ENCODE measurements at places on chromosomes 12 and 14. TPM values are rescaled to one million over a fixed set of nuclear protein-coding genes. Genes with fewer than 3 reads are reported as not detected.

GRCh38 chr12:83092606-83093005 lies 405.9 kb downstream of the TMTC2 start:
- H3K27me3 ChIP-seq = no peaks in the 10 kb centered on the region
- no peaks in the 10 kb centered on the region for H3K4me1 ChIP-seq
- no peak overlapping the region for H3K4me3 ChIP-seq
- H3K36me3 ChIP-seq = no peaks in the 10 kb centered on the region
- DNase-seq = no peak
- no peak overlapping the region for H3K27ac ChIP-seq

GRCh38 chr14:77612011-77612620 lies 4.3 kb downstream of the SPTLC2 start:
- no peak for DNase-seq
- H3K27ac ChIP-seq = no peak overlapping the region
- H3K27me3 ChIP-seq = no peaks in the 10 kb centered on the region
- peaks cover 16% of the 10 kb centered on the region for H3K4me1 ChIP-seq

The SDSL gene
- 2.2 TPM for total RNA-seq

- no peaks in the 10 kb centered on the region for H3K4me1 ChIP-seq
- peak overlapping the region; percentile 56 for H3K4me3 ChIP-seq
- no peak for DNase-seq
- no peaks in the 10 kb centered on the region for H3K27me3 ChIP-seq
Measured at GRCh38 chr14:22837114-22837749, 847 bp downstream of the MMP14 start.

GRCh38 chr12:114821570-114821969 lies 137.6 kb upstream of the TBX3 start:
- H3K4me1 ChIP-seq = no peaks in the 10 kb centered on the region
- no peak for DNase-seq
- H3K27me3 ChIP-seq = no peaks in the 10 kb centered on the region
- H3K27ac ChIP-seq = no peak overlapping the region
- no peaks in the 10 kb centered on the region for H3K36me3 ChIP-seq

GRCh38 chr14:95948558-95948981 lies 71.9 kb downstream of the TUNAR start:
- no peaks in the 10 kb centered on the region for H3K4me1 ChIP-seq
- no peak overlapping the region for H3K27ac ChIP-seq
- H3K27me3 ChIP-seq = no peaks in the 10 kb centered on the region
- no peak for DNase-seq
- no peaks in the 10 kb centered on the region for H3K36me3 ChIP-seq

The PIK3C2G gene
- total RNA-seq = not detected

DNA sequence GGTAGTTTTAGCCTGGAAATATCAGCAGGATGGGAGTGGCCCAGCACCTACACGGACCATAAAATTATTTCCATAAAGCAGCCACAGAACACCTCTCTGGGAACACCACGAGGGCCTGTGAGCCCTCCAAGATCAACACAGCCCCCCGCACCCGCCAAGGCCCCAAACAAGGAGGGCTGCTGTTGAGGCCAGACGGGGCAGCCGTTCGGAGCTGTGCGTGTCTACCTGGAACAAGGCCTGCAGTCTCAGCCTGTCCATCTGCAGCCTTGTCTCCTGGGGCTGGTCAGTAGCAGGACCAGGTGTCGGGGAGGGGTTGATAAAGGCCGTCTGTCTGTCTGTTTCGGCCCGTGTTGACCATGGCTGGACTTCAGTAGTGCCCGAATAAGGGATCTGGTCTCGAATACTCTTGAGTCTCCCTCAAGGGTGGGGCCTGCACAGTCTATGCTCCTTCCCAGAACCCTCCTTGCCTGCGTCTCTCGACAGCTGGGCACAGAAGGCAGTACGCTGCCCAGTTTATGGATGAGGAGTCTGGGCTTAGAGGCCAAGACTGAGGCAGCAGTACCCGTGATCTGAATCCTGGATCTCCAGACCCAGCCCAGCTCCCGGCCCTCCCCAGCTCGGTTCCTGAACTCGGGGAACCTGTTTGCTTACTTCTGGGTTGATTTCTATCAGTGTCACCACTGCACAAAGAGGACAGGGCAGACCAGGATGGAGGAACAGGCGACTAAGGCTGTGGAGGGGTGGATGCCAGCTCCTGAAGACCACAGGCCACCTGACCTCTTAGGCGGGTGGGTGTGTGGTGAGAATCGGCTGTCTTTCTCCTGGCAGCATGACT lies 23.1 kb upstream of the DLK1 start:
- DNase-seq = no peak
- H3K4me3 ChIP-seq = no peak overlapping the region
- H3K27me3 ChIP-seq = no peaks in the 10 kb centered on the region
- H3K27ac ChIP-seq = no peak overlapping the region
- H3K36me3 ChIP-seq = no peaks in the 10 kb centered on the region

- H3K36me3 ChIP-seq = no peaks in the 10 kb centered on the region
- no peak overlapping the region for H3K27ac ChIP-seq
- H3K4me1 ChIP-seq = no peaks in the 10 kb centered on the region
Measured at GRCh38 chr14:27061299-27061698, 463.5 kb upstream of the NOVA1 start.

The PLEKHD1 gene
- 0.74 TPM for total RNA-seq

The TSPAN8 gene
- total RNA-seq = not detected

DNA sequence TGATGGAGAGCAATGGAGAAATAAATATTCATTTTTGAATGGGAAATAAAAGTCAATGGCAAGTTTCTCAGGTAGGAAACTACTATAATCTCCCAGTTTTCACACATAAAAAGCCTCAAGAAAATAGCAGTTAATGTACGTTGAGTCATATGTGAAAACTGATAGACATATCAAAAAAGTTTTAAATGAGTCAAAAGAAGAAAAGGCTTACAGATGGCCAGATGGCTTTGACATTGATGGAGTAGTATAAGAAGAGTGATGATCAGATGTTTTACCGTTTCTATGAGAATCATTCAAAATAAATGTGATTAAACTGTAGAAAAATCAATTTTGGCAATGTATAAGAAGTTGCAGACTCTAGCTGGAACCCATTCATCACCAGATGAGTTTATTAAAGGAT lies 97.8 kb downstream of the LLPH start:
- no peak for DNase-seq
- no peaks in the 10 kb centered on the region for H3K27me3 ChIP-seq
- H3K27ac ChIP-seq = no peak overlapping the region
- H3K36me3 ChIP-seq = no peaks in the 10 kb centered on the region

The CCDC197 gene
- total RNA-seq = 0.38 TPM

DNA sequence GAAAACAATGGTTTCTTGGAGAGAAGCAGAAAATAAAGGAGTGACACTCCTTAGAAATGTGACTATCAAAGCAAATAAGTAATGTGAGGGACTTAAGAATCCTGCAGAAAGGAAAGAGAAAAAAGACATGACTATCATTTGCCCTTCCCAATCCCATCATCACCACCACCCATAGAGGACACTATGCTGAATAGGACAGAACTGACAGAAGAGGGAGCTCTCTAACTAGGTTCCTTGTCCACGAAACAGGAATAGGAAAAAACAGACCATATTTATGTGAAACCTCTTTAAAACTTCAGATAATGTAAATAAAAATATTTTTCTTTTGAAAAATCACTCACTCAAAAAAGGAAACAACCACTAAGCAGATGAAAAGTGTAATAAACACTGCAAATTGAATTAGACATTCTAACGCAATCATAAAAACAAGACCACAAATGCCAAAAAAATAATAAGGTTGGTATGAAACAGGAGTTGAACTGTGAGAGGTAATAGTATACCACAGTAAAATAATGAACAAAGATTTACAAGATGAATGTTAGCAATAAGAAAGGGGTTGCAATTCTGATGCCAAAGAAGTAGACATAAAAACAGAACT lies 24.1 kb downstream of the KLRD1 start:
- no peaks in the 10 kb centered on the region for H3K36me3 ChIP-seq
- no peak overlapping the region for H3K27ac ChIP-seq
- DNase-seq = peak; percentile 9
- no peaks in the 10 kb centered on the region for H3K4me1 ChIP-seq

- H3K27ac ChIP-seq = no peak overlapping the region
- H3K4me3 ChIP-seq = no peak overlapping the region
- no peaks in the 10 kb centered on the region for H3K27me3 ChIP-seq
- H3K4me1 ChIP-seq = no peaks in the 10 kb centered on the region
Measured at GRCh38 chr12:108784270-108784669, 53.0 kb upstream of the CORO1C start.

DNA sequence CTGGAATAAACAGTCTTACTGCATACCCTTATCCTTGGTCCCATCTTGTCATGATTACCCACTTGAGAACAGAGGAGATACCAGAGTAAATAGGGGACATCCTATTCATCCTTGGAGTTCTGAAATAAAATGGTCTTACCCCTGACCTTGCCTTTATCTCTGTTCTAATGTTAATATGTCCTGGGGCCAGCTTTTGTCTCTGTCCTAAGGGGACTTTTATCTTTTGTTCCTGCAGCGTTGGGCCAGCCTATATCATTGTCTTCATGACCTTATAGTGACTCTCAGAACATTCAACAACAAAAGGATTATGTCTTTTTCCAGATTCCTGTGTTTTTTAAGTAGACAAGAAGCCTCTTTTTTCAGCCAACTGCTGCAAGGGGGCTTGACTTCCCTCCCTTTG lies 1057.5 kb downstream of the LRFN5 start:
- no peaks in the 10 kb centered on the region for H3K36me3 ChIP-seq
- DNase-seq = no peak
- H3K27ac ChIP-seq = no peak overlapping the region
- H3K27me3 ChIP-seq = no peaks in the 10 kb centered on the region

The BCAT1 gene
- 0.70 TPM for total RNA-seq

DNA sequence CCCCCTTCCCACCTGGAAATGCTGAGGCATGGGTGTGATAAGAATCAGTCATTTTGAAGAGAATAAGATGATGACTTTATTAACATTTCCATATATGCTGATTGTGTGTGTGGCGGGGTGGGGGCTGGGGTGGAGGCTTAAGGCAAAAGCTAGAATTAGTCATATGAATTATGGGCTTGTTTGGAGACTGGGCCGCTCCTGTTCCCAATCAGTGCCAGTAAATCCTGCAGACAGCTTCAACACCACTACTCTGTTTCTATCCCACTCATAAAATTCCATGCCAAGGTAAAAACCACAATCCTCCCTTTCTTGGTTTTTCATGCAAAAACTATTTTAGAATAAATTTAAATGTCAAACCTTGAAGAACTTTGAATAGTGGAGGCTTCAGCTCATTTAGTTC lies 29.9 kb upstream of the SLC38A2 start:
- H3K36me3 ChIP-seq = no peaks in the 10 kb centered on the region
- H3K4me1 ChIP-seq = no peaks in the 10 kb centered on the region
- no peak overlapping the region for H3K4me3 ChIP-seq
- DNase-seq = no peak

DNA sequence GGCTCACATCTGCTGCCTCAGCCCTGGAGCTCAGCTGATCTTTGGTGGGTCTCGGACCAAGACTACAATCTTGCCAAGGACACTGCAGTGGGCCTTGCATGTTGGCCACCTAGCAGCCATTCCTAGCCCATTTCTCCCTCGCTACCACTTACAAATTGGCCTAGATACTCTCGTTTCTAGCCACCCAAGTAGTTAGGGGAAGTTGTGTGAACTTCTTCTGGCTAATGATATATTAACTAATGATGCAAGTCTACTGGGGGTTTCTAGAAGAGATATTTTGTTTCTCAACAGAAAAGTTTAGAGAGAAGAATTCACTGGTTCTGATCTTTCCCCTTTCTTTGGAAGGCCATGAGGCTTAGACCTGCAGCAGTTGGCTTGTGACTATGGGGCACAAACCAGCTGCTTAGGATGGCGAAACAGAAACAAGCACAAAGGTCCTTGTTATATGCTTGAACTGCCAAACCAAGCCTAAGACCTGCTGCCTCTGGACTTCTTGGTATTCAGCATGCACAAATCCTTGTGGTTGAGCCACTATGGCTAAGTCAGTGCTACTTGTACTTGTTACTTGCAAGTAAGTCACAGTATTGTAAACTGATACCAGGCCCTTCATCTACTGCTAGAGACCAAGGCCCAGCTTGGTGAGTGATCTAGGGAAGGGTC lies 30.5 kb upstream of the GPATCH2L start:
- H3K4me3 ChIP-seq = no peak overlapping the region
- H3K27me3 ChIP-seq = no peaks in the 10 kb centered on the region
- DNase-seq = no peak

The ARID4A gene
- 77.6 TPM for total RNA-seq

DNA sequence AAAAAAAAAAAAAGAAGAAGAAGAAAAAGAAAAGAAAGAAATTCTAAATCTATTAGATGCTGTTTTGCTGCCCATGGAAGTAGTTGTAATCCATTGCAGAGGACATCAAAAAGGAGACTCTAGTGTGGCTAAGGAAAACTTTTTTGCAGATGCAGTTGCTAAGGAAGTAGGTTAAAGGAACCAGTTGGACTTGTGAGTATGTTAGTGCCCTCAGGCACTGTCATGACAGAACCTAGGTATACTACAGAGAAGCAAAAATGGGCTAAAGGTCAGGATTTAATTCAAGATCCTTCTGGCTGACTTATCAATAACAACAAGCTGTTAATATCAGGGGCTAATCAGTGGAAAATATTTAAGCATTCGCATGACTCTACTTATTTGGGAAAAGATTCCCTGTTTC lies 1571.6 kb upstream of the FLRT2 start:
- H3K36me3 ChIP-seq = no peaks in the 10 kb centered on the region
- no peak overlapping the region for H3K27ac ChIP-seq
- H3K4me1 ChIP-seq = no peaks in the 10 kb centered on the region
- no peaks in the 10 kb centered on the region for H3K27me3 ChIP-seq
- no peak overlapping the region for H3K4me3 ChIP-seq

The SRSF9 gene
- 185 TPM for total RNA-seq

GRCh38 chr12:113245695-113246477 lies 24.6 kb downstream of the TPCN1 start:
- no peaks in the 10 kb centered on the region for H3K4me1 ChIP-seq
- no peaks in the 10 kb centered on the region for H3K27me3 ChIP-seq
- DNase-seq = no peak
- H3K27ac ChIP-seq = no peak overlapping the region

DNA sequence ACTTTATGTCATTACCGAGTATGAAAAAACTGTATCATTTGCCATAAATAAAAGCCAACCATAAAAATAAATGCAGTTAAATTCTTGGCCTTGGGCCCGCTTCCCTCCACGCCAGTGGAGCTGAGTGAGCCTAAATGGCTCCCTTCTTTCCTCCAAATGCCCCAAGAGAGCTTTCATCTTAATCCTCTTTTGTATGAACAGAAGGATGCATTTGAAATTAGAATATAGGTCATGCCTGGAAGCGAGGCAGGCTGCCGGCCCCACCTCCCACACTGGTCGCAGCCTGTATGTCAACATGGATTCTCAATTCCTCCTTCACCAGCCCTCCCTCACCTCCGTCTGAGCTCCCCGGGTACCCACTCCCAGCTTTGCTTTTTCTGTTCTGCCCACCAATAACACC lies 245.7 kb downstream of the SLC15A4 start:
- no peaks in the 10 kb centered on the region for H3K4me1 ChIP-seq
- no peak overlapping the region for H3K27ac ChIP-seq
- DNase-seq = no peak
- no peaks in the 10 kb centered on the region for H3K36me3 ChIP-seq

The MYRFL gene
- total RNA-seq = 0.24 TPM

- H3K4me3 ChIP-seq = no peak overlapping the region
- H3K4me1 ChIP-seq = no peaks in the 10 kb centered on the region
- DNase-seq = no peak
Measured at GRCh38 chr12:108080363-108080762, 48.7 kb upstream of the WSCD2 start.
